ENCODE measurements at places on chromosomes 4 and X.

- no peak for DNase-seq
Observed at GRCh38 chr4:144181391-144181790, 40.9 kb upstream of the GYPA start.

- no peak for DNase-seq
Observed at GRCh38 chr4:154230723-154231122, 260.9 kb downstream of the DCHS2 start.

GRCh38 chr4:10761903-10762302 lies 77.3 kb upstream of the CLNK start:
- DNase-seq, result no peak

GRCh38 chr4:76106442-76106841 lies 31.9 kb downstream of the ART3 start:
- no peak for DNase-seq

DNA sequence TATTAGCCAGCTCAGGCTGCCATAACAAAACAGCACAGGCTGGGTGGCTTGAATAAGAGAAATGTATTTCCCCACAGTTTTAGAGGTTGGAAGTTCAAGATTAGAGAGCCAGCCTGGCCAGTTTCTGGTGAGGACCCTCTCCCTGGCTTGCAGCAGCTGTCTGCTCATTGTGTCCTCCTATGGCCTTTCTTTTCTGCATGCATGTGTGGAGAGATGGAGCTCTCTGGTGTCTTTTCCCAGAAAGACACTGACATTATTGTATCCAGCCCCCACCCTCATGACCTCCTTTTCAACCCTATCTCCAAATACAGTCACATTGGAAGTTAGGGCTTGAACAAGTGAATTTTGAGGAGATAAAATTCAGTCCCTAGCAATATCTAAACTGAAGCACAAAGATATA lies 263.8 kb upstream of the PABPC4L start:
- peak; percentile 1 for DNase-seq

DNA sequence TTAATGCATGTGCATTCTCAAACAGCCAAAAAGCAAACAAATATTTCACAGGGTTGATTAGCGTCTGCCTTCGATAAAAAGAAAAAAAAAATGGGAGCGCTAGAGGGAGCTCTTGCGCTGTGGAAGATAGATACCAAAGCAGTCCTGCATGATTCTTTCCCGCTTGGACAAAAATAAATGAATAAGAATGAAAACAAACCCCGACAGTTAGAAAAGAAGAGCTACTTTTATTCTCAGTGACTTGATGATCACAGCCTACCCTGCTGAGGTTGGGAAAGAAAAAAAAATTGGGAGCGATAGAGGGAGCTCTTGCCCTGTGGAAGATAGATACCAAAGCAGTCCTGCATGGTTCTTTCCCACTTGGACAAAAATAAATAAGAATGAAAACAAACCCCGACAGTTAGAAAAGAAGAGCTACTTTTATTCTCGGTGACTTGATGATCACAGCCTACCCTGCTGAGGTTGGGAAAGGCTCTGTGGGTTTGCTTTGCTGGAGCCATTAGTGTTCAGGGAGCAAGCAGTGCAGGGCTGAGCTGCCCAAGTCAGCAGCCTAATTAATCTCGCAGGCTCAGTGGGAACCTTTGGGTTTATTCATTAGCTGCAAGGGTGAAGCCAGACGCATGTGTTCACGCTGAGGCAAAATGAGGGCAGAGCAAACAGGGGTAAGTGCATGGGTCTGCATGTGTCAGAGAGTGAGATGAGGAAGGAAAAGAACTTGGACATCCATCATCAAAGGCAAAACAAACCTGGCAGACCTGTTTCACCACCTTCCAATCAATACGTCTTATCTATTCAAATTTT lies 249.3 kb upstream of the PRKX start:
- DNase-seq, result no peak

DNA sequence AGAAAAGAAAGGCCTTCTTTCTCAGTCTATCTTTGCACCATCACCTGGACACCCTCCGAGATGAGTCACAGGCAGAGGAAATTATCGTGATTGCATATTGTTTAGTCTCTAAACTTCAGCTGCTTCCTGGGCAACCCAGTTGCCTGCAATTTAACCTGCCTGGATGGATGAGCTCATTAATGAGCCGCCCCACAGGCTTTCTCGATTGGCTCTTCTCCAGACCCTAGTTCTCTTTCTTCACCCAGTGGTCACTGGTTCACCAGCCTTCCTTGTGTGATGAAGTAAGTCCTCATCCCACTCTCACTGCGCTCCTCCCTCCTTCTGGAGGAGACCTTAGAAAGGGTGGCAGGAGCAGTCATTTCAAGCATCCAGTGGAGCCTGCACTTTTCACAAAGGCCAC lies 94.4 kb downstream of the SOWAHB start:
- DNase-seq, result no peak

DNA sequence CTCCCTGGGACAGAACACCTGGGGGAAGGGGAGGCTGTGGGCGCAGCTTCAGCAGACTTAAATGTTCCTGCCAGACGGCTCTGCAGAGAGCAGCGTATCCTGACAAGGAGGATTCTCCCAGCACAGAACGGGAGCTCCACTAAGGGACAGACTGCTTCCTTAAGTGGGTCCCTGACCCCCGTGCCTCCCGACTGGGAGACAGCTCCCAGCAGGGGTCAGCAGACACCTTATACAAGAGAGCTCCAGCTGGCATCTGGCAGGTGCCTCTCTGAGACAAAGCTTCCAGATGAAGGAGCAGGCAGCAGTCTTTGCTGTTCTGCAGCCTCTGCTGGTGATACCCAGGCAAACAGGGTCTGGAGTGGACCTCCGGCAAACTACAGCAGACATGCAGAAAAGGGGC lies 44.5 kb upstream of the FAAH2 start:
- no peak for DNase-seq

GRCh38 chrX:73758250-73758649 lies 195.3 kb downstream of the CHIC1 start:
- no peak for DNase-seq

DNA sequence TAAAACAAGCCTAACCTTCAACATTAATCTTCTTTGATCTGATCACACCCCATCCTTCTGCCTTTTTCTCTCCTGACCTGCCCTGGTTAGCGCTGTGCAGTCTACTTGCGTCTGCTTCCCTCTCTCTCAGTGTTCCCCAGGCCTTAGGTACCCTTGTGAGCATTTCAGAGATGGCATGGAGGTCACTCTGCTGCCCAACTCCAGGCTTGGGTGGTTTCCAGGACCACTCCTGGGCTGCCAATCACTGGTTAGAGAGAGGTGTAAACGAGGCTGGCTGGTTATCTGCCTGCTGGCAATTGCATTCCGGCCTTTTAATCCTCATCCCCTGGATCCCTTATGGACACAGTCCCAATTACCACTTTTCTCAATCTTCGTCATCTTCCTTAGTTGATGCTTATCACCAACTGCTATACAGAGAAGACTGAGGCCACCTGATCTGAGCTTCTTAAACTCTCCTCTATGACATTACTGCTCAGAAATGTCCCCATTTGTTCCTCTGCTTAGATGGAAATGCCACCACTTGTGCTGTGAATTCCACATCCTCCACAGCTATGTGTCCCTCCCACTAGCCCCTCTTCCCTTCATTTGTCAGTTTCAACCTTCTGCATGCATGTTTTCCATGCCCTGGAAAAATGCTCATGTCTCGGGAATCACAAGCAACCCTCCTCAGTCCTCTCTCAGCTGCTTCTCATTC lies 29.0 kb upstream of the BCLAF3 start:
- no peak for DNase-seq

DNA sequence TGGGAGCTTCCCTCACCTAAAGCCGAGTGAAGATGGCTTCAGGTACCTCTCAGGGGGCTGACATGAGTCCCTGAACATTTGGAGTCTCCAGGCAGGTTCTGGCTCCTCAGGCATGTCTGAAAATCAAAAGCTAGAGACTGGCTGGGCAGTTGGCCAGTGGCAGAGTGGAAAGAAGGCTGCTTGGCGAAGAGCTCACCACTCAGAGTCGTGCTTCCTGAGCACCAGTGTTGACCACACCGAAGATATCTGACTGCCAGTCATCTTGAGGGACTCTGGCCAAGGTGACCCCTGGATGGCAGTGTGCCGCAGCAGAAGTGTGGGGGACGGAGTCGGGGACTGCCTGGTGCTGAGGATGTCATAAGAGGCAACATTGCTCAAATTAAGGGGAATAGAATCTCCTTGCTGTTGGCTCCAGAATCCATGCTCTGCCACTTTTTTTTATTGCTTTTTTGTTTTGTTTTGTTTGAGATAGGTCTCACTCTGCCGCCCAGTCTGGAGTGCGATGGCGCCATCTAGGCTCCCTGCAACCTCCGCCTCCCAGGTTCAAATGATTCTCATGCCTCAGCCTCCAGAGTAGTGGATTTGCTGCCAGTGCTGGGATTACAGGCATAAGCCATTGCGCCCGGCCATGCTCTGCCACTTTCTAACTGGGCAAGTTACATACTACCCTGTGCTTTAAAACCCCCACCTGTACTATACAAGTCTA lies 172.5 kb upstream of the GATB start:
- DNase-seq, result no peak

DNA sequence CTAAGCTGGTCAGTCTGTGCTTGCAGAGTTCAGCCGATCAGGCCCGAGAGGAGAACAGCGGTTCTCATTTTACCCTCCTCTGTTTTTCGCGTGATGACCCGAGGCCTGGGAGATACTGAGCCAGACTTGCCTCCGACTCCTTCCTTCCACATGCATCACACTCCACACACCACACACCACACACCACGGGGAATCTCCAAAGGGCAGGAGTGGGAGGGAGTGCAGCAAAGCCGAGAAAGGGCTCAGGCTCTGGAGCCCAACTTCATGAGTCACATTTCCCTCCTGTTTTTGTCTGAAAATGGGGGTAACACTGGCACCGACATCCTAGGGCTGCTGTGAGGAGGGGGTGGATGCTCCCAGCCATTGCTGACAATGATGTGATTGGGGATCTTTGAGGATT lies 38.9 kb downstream of the TKTL1 start:
- no peak for DNase-seq

GRCh38 chr4:6951880-6952381 lies 42.3 kb downstream of the TBC1D14 start:
- no peak for DNase-seq

DNA sequence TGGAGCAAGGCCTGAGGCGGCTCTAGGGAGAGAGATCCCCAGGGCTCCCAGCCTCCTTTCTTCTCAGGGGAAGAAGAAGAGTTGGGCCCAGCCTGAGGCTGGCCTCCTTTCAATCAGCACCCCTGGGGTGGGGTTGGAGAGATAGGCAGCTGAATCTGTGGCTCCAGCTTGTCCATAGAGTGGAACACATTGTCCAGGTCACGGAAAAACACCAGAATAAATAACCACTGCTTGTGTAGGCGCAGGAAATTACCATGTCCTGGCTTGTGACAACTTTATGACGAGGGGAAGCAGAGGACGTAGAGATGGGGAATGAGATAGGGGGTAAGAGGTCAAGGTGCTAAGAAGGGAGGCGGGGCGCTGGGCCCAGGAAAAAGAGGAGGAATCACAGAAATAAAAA lies 80.8 kb upstream of the EFNB1 start:
- no peak for DNase-seq

DNA sequence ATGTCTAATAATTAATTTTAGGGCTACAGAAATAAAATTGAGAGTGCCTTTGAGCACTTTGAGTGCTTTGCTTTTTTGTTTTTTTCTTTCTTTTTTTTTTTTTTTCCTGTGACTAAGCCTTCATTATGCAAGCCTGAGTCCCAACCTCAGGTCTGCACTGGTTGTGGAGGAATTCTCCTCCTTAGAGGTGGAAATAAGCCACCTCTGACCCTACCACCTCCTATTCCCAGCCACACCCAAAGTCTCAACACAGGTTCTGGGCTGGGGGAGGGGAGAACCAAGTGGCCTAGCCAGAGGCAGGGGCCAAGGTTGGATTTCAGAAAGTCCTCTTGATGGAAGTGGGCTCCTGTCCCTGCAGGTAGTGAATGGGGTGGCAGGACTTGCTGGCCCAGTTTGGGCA lies 180.2 kb downstream of the ARAP2 start:
- no peak for DNase-seq

- no peak for DNase-seq
Observed at GRCh38 chrX:133868250-133868649, 117.1 kb downstream of the GPC3 start.

- no peak for DNase-seq
Observed at GRCh38 chrX:104282166-104282725, 27.5 kb upstream of the ESX1 start.

DNA sequence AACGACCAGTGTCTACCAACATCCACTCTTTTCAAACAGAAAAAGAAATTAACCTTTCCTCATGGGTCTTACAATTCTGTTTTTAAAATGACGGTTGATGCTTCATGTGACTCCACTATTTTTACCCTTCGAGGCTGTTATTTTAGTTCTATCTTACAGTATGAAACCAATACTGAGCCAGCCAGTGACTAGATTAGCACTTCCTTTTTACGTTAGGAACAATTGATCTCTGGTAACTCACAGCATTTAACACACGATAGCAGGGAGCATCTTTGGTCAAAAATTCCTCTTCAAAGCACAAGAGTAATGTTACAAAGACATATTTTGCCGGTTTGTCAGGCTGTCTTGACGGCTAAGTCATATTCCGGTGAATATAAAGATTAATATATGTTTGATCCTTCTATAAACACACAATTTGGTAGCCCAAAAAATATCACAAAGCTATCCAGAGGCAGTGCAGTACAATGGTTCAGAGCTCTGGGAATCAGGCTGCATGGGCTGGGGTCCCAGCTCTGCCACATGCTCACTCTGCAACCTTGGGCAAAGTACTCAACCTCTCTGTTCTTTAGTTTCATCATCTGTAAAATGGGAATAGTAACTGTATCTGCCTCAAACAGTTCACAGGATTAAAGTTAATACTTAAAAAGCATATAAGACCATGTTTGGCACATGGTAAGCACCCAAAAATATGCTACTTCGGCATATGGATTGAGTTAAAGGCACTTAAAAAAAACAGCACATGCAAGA lies 62.9 kb upstream of the TXK start:
- no peak for DNase-seq

- DNase-seq, result no peak
Observed at GRCh38 chrX:119991005-119991787, 47.6 kb upstream of the NKAP start.

GRCh38 chr4:154044108-154044531 lies 255.2 kb upstream of the SFRP2 start:
- DNase-seq, result no peak

GRCh38 chr4:100008048-100008447 lies 58.0 kb upstream of the H2AZ1 start:
- DNase-seq, result no peak

DNA sequence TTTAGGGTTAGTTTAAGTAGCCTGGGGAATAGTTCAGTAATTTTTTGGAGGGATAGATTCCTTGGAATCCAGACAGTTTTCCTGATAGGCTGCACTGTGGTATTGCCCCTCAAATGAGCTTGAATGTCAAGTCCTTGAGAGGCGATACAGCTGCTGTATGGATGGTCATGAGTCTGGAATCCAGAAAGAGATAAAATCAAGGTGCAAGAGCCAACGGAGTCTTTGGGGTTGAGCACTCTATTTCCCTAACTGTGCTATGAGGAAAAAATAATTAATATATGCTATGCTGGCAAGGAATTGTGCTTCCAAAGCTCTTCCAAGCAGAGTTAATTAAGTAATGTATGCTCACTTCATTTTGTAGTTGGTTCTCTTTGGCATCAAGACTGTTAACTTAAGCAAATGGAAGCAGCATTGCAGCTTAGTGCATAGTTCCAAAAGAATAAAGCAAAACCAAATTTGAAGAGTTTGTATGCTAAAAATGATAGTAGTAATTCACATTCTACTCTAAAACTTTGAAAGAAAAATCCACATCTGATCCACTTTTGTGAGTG lies 48.8 kb downstream of the LIMCH1 start:
- DNase-seq, result no peak

Data from hippocampal formation (tissue), 2 donors.